ENCODE measurements at places on chromosomes 2 and 18.

GRCh38 chr18:13696961-13697360 is 29.4 kb downstream of the FAM210A start:
- DNase-seq: no peak

DNA sequence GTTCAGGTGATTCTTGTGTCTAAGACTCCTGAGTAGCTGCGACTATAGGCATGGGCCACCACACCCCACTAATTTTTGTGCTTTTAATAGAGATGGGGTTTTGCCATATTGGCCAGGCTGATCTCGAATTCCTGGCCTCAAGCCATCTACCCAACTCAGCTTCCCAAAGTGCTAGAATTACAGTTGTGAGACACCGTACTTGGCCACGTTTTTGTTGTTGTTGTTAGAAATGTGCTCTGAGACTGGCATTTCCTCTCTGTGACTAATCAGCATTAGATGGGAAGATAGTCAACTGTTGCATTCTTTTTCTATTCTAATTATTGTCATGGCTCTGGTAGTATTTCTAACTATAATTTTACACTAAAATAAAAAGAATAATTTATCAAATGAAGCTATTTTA is 191.7 kb downstream of the CAMKMT start:
- no peak for DNase-seq

GRCh38 chr18:47108998-47109405 is 41.3 kb downstream of the HDHD2 start:
- no peak for DNase-seq

- DNase-seq: peak; percentile 4
Observed at GRCh38 chr2:167331636-167332232, 443.5 kb downstream of the XIRP2 start.

GRCh38 chr2:109144721-109145120 is 15.7 kb downstream of the SH3RF3 start:
- DNase-seq: no peak

GRCh38 chr2:44897406-44897805 is 44.1 kb upstream of the SIX3 start:
- no peak for DNase-seq

All from GM13977 (cell line).